Psoas muscle (tissue), 8 donors: ENCODE measurements at places on chromosomes 2 and 18. TPM values are rescaled to one million over a fixed set of nuclear protein-coding genes. Genes with fewer than 3 reads are reported as not detected.
A peak's percentile ranks its signal among the peaks of the same experiment; 100 is the strongest.

SLC11A1 gene
- 2.1 TPM for total RNA-seq

GKN1 gene
- total RNA-seq: not detected

EFR3B gene
- 5.9 TPM for total RNA-seq

UGT1A4 gene
- total RNA-seq: not detected

CCDC68 gene
- total RNA-seq: 1.6 TPM

GAL3ST2 gene
- total RNA-seq: not detected

GRCh38 chr18:2994020-2994589, 18.8 kb downstream of the LPIN2 start:
- no peak for DNase-seq

- DNase-seq: no peak
Measured at GRCh38 chr2:49288113-49288705, 133.9 kb upstream of the FSHR start.

DNA sequence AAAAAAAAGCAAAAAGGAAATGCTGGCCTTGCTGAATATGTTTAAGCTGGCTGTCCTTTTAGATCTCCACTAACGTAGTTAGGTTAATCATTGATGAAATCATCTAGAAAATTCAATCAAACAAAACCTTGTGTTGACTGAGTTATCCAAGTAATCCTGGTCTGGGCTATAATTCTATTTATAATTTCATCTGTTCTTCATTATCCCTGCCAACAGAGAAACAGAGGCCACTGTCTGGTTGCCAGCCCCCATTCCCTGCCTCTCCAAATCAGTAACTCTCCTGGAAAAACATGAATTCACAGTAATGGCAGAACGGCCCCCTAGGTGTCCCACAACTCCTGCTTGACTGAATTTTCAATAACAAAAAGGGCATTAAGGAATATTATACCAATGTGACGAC, 24.6 kb downstream of the DOCK10 start:
- DNase-seq: no peak

DNA sequence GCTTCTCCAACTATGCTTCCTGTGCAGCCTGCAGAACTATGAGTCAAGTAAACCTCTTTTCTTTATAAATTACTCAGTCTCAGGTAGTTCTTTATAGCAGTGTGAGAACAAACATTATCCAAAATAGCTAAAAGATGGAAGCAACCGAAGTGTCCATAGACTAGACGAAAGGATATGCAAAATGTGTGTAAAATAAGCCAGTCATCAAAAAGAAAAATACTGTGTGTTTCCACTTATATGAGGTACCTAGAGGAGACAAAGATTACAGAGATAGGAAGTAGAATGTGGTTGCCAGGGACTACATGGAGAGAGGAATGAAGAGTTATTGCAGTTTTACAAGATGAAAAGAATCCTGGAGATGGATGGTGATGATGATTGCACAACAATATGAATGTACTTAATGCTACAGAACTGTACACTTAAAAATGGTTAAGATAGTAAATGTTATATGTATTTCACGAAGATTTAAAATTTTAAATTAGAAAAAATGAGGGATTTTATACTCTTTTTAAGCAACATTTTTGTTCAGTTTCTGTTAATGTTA, 99.3 kb upstream of the FN1 start:
- DNase-seq: no peak

- DNase-seq: no peak
Measured at GRCh38 chr2:45946023-45946422, 294.5 kb downstream of the PRKCE start.

DNA sequence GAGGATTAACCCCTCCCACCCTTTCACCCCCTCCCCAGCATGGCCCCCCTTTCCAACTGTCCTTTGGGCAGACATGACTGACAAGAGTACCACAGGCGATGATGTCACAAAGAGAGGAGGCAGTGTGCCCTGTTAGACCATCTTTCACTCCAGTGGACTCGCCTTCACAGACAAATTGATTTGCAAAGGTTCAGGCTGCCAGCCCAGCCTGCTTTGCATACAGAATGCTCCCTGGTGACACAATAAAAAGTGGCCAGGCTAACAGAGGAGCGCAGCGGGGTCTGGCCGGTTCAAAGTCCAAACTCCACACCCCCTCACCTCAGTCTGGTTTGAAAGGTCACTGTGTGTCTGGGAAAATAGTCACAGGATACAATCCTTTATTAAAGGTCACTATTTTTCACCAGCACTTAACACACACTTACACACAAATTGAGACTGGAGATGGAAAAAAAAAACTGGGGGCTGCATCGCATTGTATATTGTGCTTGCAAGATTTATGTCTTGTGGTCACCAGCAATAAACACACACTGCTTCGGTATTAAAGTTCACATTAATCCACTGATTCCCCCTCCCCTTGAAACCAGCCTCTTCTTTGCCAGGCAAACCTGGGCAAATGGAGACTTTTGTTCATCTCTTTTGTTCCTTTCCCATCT, 236.9 kb downstream of the BCL11A start:
- no peak for DNase-seq

- no peak for DNase-seq
Measured at GRCh38 chr18:56997200-56997599, 149.7 kb upstream of the BOD1L2 start.

- no peak for DNase-seq
Measured at GRCh38 chr2:1800306-1800705, 56.0 kb upstream of the PXDN start.

GRCh38 chr2:98026927-98027522, 31.3 kb upstream of the TMEM131 start:
- no peak for DNase-seq

- no peak for DNase-seq
Measured at GRCh38 chr18:24605444-24605843, 145.0 kb downstream of the HRH4 start.

GRCh38 chr18:11736656-11737055, 47.6 kb downstream of the GNAL start:
- DNase-seq: no peak

- no peak for DNase-seq
Measured at GRCh38 chr18:55351980-55352714, 235.8 kb downstream of the TCF4 start.

DNA sequence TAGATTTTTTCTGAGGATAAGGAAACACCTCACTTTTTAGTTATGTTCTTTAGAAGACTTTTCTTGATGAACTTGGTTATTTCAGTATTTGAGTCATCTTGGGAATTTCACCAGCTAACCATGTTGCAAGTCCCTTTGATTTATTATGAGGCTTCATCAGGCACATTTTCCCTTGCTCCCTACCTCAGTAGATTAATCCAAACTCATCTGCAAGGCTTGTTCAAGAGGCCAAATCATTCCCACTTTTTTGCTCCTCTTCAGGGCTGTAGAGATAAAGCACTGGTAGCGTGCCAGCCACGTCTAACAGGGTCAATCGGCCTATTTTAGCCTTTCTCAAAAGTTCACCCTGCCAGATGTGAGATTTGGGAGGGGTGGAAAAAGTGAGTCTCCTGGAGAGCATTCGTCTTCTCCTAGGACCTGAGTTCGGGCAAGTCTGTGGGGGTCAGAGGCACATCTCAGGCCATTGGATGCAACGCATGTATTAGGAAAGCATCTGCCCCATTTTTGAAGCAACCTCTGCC, 120.3 kb downstream of the RDH14 start:
- DNase-seq: peak; percentile 56

DNA sequence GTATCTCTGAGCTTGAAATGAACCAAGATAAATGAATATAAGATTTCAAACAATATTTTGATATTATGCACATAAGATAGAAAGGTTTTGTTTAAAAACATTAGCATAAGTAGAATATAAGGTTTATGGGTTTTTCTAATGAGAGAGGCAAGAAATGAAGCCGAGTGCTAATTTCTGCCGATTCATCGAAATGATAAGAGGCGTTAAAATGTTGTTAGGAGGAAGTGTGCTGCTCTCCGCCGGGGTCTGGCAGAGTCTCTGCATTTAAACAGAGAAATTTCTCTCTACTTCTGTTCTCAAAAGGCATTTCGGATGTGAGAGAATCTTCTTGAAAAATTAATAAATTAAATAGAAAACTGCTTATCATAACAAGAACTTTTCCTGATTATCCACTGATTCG, 83.6 kb downstream of the MRPS9 start:
- no peak for DNase-seq
